ENCODE measurements at places on chromosomes 5 and 9. TPM values are rescaled to one million over a fixed set of nuclear protein-coding genes. Genes with fewer than 3 reads are reported as not detected.
A peak's percentile ranks its signal among the peaks of the same experiment; 100 is the strongest.

MEIKIN gene
- polyA plus RNA-seq: not detected

GRCh38 chr5:143355710-143356109 lies 47.8 kb downstream of the NR3C1 start:
- H3K36me3 ChIP-seq: no peaks in the 10 kb centered on the region
- H3K4me3 ChIP-seq: no peak overlapping the region
- peaks cover 27% of the 10 kb centered on the region for H3K4me1 ChIP-seq
- peak; percentile 64 for DNase-seq
- no peaks in the 10 kb centered on the region for H3K27me3 ChIP-seq

DNA sequence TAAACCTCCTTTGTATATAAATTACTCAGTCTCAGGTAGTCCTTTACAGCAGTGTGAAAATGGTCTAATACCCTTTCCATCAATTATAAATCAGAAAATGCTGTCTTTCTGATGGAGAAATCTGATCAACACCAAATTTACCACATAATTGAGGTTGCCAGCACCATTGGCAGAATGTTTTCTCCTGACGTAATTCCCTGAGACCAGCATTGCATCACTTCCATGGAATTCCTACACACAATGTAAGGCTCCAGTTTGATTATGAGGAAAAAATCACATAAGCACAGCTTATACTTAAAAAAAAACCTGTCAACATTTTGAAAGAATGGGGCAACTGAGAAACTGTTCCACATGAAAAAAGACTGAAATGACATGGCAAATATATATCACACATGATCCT lies 618.7 kb upstream of the CDH6 start:
- no peaks in the 10 kb centered on the region for H3K4me1 ChIP-seq
- H3K36me3 ChIP-seq: no peaks in the 10 kb centered on the region
- no peak overlapping the region for H3K27ac ChIP-seq
- DNase-seq: no peak

GRCh38 chr9:83937861-83938455 lies 16.7 kb upstream of the KIF27 start:
- H3K36me3 ChIP-seq: no peaks in the 10 kb centered on the region
- DNase-seq: no peak
- H3K27ac ChIP-seq: no peak overlapping the region
- no peaks in the 10 kb centered on the region for H3K27me3 ChIP-seq
- H3K4me3 ChIP-seq: no peak overlapping the region
